ENCODE measurements at places on chromosomes 3 and 15.

DNA sequence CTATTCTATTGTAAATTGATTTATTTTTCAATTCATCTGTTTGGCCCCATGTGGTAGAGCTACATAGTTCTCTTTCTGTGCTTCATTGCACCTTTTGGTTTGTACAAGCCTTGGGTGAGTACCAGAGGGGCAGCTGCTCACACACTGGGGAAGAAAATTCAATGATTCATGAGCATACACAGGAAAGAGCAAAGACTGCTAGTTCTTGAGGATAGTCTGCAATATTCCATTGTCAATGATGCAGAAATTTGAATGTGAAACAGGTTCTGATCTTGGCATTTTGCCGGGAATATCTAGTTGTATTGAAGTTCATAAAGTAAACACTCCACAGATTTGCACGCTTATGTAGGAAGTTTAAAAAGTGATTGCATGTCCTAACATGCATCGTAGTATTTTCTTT, 304.6 kb downstream of the NAALADL2 start:
- DNase-seq, result peak; percentile 81

- DNase-seq, result no peak
These were observed 481 bp upstream of the ECE2 start for GRCh38 chr3:184275381-184275701.

GRCh38 chr3:172224560-172225214, 185.3 kb downstream of the FNDC3B start:
- DNase-seq, result peak; percentile 9

GRCh38 chr3:62968128-62968527, 92.9 kb upstream of the CADPS start:
- DNase-seq, result no peak

GRCh38 chr15:64452988-64453688, 7.2 kb upstream of the ZNF609 start:
- DNase-seq, result peak; percentile 77

DNA sequence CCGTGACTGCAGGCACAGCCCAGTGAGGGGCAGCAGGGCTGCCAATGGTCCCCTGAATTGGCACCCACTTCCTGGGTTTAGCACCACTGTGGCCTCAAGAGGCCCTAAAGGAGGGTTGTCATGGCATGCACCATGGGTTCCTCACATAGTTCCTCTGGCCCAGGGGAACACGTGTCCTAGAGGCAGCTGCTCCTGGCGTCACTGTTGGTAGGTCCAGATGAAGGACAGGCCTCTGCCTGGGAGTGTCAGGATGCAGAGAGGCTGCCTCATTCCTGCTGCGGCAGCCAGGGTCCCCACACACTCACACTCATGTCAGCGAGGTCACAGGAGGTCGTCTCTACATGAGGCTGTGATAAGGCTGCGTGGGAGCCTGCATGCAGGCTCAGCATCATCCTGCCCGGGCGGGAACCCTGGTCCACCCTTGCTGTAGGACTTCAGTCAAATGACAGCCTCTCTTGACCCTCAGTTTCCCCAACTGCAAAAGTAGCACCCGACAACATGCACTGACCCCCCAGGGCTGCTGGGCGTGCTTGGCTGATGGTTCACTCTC, 26.1 kb upstream of the SFMBT1 start:
- DNase-seq, result no peak

- DNase-seq, result no peak
These were observed 70.9 kb upstream of the TGFBR2 start for GRCh38 chr3:30535525-30535924.

GRCh38 chr3:57227930-57228751, 612 bp downstream of the APPL1 start:
- DNase-seq, result peak; percentile 45

DNA sequence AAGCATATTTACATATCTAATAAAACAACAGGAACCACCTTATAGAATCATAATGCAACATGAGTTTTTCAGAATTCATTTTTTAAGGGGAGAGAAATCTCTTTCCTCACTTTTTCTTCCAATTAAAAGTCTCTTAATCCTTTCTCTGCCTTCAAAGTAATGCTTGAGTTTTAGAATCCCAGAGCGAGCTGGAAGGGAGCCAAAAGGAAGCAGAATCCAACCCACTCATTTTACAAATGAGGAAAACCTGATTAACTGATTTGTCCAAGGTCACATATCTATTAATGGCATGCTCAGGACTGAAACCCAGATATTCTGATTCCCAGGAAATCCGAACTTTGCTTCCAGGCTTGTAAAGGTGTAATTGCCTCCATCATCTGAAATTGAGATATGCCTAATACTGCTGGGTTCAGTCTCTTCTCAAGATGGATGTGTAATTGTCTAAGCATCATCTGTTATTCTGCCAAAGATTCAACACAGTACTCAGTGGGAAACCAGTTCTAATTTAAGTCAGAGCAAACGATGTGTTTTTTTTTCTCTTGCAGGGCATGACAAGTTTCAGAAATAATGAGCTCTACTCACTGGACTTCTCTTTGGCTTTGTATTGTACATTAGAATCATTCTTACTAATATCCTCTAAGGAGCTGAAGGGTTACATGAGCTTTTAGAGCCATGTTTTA, 481.4 kb upstream of the CFAP20DC start:
- DNase-seq, result no peak

GRCh38 chr3:38141952-38142273, 3.5 kb downstream of the MYD88 start:
- DNase-seq, result no peak

DNA sequence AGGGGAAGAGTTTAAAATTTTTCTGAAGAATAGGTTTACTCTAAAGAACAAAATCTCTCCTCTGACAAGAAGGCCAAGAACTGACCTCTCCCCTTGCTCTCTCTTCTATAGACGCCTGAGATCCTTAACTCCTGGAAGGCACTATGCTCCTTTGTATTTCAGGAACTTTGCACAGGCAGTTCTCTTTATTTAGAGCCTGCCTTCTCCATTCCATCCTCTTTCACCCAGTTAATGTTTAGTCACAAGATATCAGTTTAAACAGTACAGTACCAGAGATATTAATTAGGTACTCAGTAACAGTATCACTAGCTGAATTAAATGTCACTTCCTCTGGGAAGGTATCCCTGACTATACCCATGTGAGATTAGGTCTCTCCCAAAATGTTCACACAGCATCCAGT, 33.5 kb downstream of the HERC1 start:
- DNase-seq, result no peak

GRCh38 chr3:122100591-122101463, 45.7 kb downstream of the CD86 start:
- DNase-seq, result peak; percentile 46

DNA sequence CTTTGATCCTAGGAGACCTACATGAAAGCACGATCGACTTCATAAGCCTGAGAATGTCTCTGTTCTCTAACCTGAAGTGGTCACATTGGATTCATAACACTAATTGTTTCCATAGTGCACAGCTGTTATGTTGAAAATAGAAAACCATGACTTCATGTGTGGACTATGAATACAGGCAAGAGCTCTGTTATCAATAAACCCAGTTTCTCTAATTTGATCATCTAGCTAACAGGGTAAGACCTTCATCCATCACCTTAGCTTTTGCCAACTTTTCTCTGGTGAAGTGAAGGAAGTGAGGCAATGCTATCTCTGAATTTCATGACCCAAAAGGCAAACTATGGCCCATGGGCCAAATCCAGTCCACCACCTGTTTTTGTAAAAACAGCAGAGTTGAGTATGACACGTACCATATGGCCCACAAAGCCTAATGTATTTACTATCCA, 27.2 kb downstream of the ABI3BP start:
- no peak for DNase-seq

DNA sequence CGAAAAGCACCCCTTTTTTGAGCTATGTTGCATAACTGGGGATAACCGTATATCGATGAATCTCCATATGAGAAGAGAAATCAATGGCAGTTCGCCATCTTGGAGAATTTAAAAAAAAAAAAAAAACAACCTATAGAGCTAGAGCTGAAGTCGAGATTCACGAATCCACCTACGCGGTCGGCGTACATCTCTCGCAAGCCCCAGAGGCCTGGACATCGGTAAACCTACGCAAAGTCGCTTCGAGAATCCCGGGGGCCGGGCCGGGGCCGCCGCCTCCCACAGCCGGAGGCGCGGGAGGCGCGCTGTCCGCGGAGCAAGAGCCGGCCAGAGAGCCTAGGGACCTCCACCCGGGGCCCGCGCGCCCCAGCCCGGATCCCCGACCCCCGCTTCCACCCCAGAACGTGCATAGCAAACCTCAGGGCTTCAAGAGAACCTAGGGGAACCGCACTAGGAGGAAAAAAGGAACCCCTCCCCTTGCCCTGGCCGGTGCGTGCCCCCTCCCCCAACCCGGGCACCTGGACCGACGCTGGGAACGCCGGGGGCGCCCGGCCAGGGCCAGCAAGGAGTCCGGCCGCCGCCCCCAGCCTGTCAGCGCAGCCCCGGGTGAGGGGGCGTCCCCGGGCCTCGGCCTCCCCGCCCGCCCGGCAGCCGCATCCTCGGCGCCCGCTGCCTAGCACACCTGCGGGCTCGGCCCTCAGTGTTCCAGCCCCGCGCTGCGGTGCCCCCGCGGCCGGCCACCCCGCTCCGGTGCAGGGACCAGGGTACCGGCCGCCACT, 567 bp downstream of the PFN2 start:
- DNase-seq, result peak; percentile 81

DNA sequence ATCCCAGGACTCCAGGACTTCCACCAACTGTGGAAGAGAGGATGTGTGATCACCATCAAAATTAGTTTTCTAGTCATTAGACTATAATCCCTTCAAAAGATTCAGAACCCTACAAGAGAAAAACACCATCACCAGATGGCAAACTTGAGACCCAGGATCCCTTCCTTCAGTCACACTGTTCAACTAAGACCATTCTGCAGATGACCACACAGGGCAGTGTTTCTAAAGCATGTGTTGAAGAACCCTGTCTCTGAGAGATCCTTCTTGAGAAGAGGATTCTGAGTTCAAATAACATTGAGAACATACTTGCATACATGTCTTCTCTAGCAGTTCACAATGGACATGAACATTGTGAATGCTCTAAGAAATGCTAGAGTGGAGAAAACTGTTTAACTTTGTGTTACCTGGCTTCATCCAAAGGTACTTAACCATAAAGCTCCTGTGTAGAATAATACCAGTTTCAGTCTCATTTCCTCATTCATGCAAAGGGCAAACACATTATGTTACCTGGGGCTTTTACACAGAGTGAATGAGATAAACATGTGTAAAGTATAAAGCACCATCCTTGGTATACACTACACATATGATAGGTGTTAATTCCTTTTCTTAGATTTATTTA, 2.4 kb upstream of the ADGRG7 start:
- no peak for DNase-seq

- peak; percentile 29 for DNase-seq
These were observed 503.9 kb downstream of the MAGI1 start for GRCh38 chr3:65534805-65535204.

DNA sequence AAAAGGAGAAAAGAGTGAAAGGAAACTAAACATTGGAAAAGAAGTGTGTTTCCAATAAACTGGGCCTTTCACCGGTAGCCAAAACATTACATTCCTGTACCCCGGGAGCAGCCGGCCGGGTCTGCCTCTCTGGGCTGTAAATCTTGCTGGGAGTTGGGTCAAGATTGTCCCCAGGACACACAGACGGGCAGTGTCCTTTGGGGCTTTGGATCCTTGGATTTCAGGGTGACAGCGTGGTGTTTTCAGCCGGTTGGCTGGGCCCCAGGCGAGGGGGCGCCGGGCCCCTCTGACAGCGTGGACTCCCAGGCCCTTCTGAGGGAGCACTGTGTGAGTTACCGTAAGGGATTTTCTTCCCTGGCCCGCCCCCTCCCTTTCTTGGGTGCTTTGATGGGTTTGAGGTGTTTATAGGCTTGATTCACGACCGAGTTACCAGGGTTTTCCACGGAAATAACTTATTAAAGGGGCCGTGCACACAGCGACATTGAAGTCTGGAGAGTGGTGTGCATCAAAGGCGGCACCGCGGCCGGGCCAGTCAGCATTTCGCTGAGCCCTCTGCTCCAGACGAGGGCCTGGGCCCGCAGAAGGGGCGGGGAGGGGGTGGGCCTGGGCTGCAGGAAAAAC, 27.4 kb downstream of the SMAD6 start:
- no peak for DNase-seq

All from NCI-H2081 (cell line).